Activated T-cell treated with anti-CD3 and anti-CD28 coated beads, Interleukin-2, amount 50 U/mL, for 72 hours (primary cell): ENCODE measurements at places on chromosomes 11 and 22. TPM values are rescaled to one million over a fixed set of nuclear protein-coding genes. Genes with fewer than 3 reads are reported as not detected.

The ZNF215 gene
- total RNA-seq = 0.23 TPM

The SWAP70 gene
- total RNA-seq = 12.4 TPM

The GAL3ST1 gene
- 1.7 TPM for total RNA-seq

The DENND6B gene
- 8.5 TPM for total RNA-seq

The OR4A15 gene
- not detected for total RNA-seq

The KRTAP5-9 gene
- not detected for total RNA-seq

The BUD13 gene
- 32.8 TPM for total RNA-seq

The DSCAML1 gene
- 1.5 TPM for total RNA-seq

The SHANK3 gene
- 0.24 TPM for total RNA-seq

The BAIAP2L2 gene
- 1.4 TPM for total RNA-seq

The SMIM35 gene
- 0.36 TPM for total RNA-seq
